Activated CD8-positive, alpha-beta T cell treated with anti-CD3 and anti-CD28 coated beads, Interleukin-2, amount 10 ng/mL, durations not matched to agents 7 days and 5 days (primary cell): ENCODE measurements at places on chromosomes 4 and X. TPM values are rescaled to one million over a fixed set of nuclear protein-coding genes. Genes with fewer than 3 reads are reported as not detected.

KIAA1210 gene
- total RNA-seq, result not detected

TMSB15B gene
- 9.6 TPM for total RNA-seq

STK32B gene
- total RNA-seq, result not detected

ADH1B gene
- not detected for total RNA-seq

LINC00632 gene
- total RNA-seq, result 0.79 TPM

PWWP3B gene
- not detected for total RNA-seq

DCAF4L1 gene
- 0.21 TPM for total RNA-seq

NSD2 gene
- 290 TPM for total RNA-seq

CPZ gene
- total RNA-seq, result 0.21 TPM

GABRG1 gene
- not detected for total RNA-seq

RBM3 gene
- total RNA-seq, result 278 TPM

FRMD7 gene
- not detected for total RNA-seq

KDR gene
- total RNA-seq, result not detected

CXorf58 gene
- 0.31 TPM for total RNA-seq

EBP gene
- 344 TPM for total RNA-seq

NDP gene
- total RNA-seq, result not detected

MAGEC3 gene
- not detected for total RNA-seq

RBM10 gene
- 64.1 TPM for total RNA-seq

UCP1 gene
- not detected for total RNA-seq

CLGN gene
- total RNA-seq, result 0.13 TPM

ZNF518B gene
- 16.5 TPM for total RNA-seq

TKTL2 gene
- not detected for total RNA-seq

PPP4R3C gene
- not detected for total RNA-seq

ERCC6L gene
- 13.8 TPM for total RNA-seq

CBR4 gene
- total RNA-seq, result 11.6 TPM
